WTC11 (cell line): ENCODE measurements at places on chromosomes 1 and 21. TPM values are rescaled to one million over a fixed set of nuclear protein-coding genes. Genes with fewer than 3 reads are reported as not detected.
A peak's percentile ranks its signal among the peaks of the same experiment; 100 is the strongest.

- H3K36me3 ChIP-seq: no peaks in the 10 kb centered on the region
- H3K4me3 ChIP-seq: no peak overlapping the region
- H3K27ac ChIP-seq: no peak overlapping the region
- no peak for DNase-seq
- H3K27me3 ChIP-seq: no peaks in the 10 kb centered on the region
Observed at GRCh38 chr1:3135744-3136455, 66.9 kb downstream of the PRDM16 start.

Gene SLC16A1
- 328 to 381 TPM (median 374 TPM) in 3 replicates for total RNA-seq

Gene FMOD
- 0.05 to 0.79 TPM (median 0.14 TPM) in 3 replicates for total RNA-seq

Gene NMNAT2
- total RNA-seq: 8.8 to 10.5 TPM (median 8.9 TPM) in 3 replicates

DNA sequence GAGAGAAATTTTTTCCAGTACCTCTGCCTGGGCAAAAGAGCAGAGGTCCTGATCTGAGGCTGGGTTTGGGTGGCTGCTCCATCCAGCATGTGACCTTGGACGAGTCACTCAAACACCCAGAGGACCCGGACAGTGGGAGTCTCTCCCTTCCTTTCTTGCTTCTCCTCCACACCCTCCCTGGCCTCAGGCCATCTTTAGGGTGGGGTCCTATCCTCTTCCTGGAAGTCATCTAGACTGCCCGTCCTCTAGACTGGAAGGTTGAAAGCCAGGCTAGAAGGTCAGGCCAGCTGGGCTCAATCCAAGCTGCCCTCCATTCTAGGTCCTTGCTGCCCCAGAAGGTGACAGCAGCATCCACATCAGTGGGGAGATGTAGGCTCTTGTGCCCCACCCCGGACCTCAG lies 599.5 kb downstream of the MATN1 start:
- H3K27ac ChIP-seq: peak overlapping the region; percentile 65; the same call in 1 of the 2 replicates
- H3K27me3 ChIP-seq: no peaks in the 10 kb centered on the region
- H3K4me1 ChIP-seq: peaks cover 3% of the 10 kb centered on the region; the same call in 1 of the 2 replicates
- H3K4me3 ChIP-seq: no peak overlapping the region
- no peaks in the 10 kb centered on the region for H3K36me3 ChIP-seq
- DNase-seq: no peak

DNA sequence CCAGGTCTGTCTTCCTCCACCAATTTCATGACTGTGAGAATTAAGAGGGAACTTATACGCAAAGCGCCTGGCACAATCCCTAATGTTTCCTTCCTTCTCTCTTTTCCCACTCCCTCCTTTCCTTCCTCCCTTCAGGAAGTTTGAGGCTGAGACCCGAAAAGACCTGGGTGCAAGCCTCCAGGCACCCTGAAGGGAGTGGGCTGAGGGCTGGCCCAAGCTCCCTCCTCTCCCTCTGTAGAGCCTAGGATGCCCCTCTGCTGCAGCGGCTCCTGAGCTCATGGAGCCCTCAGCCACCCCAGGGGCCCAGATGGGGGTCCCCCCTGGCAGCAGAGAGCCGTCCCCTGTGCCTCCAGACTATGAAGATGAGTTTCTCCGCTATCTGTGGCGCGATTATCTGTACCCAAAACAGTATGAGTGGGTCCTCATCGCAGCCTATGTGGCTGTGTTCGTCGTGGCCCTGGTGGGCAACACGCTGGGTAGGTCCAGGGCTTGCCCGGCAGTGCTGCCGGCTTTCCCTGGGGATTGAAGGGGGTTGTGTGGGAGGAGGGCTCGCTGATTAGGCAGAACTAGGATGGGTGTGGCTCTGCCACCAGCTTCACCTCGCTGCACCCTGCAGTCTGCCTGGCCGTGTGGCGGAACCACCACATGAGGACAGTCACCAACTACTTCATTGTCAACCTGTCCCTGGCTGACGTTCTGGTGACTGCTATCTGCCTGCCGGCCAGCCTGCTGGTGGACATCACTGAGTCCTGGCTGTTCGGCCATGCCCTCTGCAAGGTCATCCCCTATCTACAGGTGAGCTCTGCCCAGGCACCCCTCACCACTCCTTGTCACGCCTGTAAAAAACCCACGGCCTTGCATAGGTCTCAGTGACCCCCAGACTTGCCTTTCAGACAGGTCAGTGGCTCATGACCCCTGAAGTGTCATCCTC lies 1.7 kb downstream of the HCRTR1 start:
- DNase-seq: no peak
- H3K4me1 ChIP-seq: peaks cover 14% of the 10 kb centered on the region
- H3K27me3 ChIP-seq: peaks cover 29% of the 10 kb centered on the region
- no peak overlapping the region for H3K27ac ChIP-seq
- H3K4me3 ChIP-seq: no peak overlapping the region
- no peaks in the 10 kb centered on the region for H3K36me3 ChIP-seq

- no peak for DNase-seq
- peaks cover 15% of the 10 kb centered on the region for H3K4me1 ChIP-seq
- H3K27me3 ChIP-seq: peaks cover 3% of the 10 kb centered on the region; the same call in 1 of the 2 replicates
- H3K4me3 ChIP-seq: no peak overlapping the region
- peaks cover 11% of the 10 kb centered on the region for H3K36me3 ChIP-seq
- H3K27ac ChIP-seq: no peak overlapping the region
Observed at GRCh38 chr1:3348196-3348865, 106.1 kb upstream of the ARHGEF16 start.

Gene RGS8
- total RNA-seq: 0.07 to 0.66 TPM (median 0.14 TPM) in 3 replicates

Gene FCGR3A
- total RNA-seq: 0.11 to 0.32 TPM (median 0.11 TPM) in 3 replicates
